ENCODE measurements at places on chromosomes 7 and 10.

GRCh38 chr10:111856631-111857030 lies 326.9 kb downstream of the GPAM start:
- DNase-seq, result no peak

DNA sequence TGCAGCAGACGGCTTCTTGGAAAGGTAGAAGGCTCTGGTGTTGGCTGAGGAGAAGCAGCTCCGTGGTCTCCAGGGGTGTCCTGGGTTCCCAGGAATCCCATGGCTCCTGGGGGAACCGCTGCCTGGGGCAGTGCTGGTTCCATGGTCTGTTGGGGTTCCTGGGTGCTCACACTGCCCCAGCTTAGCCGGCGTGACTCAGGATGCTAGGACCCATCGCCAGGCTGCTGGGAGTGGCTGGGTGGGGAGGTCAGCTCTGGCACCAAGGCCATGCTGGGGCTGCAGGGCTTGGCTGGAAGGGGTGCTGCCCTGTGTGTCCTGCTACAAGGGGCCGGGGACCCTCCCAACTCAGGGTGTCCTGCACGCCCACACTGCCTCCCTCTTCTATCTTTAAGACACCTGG lies 9.4 kb downstream of the MGMT start:
- DNase-seq, result no peak

DNA sequence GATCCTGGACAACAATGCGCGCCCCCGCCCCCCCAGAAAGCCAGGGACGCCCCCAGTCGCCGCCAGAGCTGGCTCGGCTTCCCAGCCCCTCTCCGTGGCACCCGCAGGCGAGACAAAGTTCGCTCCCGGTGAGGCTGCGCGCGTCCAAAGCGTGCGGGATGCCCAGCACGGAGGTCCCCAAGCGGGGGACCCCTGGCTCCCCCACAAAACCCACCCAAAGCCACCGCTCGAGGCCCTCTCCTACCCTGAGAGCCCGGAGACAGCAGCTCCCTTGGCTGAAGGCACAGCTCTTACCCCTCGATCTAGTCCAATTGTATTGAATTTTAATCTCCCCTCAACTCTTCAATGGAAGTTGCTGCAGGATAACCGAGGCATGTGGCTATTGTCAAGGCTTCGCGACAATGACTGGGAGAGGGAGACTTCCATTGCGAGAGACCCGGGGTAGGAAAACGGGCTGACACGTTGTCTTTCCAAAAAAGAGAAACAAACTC lies 305.3 kb downstream of the PRPF18 start:
- DNase-seq, result no peak

DNA sequence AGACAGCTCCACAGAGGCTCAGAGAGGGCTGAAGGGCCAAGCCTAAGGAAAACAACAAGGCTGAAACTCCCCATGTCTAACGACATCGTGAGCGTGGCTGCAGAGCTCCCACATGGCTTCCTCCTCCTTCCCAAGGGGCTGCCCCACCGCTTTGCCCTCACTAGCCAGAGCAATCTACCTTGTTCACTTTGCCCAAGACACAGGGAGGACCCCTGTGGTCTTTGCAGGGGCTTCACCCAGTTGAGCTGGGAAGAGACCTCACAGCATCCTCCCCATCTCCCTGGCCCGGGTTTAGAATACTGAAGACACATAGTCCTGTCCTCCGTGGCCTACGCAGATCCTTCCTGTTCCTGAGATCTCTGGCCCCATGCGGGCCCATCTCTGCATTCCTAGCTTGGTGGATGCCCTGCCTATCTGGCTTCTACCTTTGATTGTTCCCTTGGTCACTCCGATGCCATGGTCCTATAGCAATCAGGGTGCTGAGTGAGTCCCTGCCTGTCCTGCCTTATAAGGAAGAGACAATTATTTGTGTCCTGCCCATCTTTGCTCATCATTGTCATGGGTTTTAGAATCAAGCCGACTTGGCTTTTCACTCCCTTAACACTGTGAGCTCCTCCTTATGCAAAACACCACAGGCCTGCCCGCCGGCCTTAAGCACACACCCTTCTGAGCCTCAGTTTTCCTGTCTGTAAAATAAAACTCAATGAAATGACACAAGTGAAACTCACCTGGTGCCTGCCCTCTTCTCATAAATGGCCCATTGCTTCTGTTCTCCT lies 73.2 kb downstream of the PARP12 start:
- no peak for DNase-seq

GRCh38 chr10:113354711-113355110 lies 198.1 kb upstream of the HABP2 start:
- DNase-seq, result no peak

GRCh38 chr10:58360412-58361004 lies 24.7 kb upstream of the TFAM start:
- no peak for DNase-seq

- no peak for DNase-seq
Observed at GRCh38 chr7:16554518-16555236, 28.1 kb downstream of the LRRC72 start.

DNA sequence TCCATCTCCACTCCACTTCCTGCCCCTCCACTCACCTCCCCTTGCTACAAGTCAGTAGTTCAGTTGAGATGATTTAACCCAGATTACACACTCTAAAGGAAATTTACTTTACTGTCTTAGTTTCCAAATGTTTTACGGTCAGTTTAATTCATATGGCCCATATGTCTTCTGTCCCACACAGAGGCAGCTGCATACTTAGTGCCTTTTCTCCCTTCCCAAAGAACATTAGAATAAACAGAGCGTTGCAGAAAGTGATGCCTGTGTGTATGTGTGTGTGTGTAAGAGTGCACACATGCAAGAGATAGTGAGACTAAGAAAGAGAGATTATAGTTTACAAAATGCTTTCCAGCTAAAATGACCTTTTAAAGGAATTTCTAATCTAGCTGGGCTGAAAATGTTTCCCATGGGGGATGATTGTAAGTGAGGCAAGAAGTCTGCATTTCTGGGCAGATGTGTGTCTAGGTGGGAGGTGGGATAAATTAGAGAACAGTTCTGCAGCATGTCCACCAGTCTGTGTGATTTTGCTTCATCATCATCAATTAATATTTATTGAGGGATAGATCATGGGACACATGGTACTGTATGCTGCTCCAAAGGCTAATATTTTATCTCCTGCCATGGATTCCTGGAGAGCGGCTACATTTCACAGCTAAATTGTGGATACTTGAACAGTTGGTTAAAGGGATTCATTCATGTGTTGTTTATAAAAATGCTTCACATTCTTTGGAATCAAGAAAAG lies 81.5 kb downstream of the NXPH1 start:
- no peak for DNase-seq

GRCh38 chr10:68506411-68506810 lies 20.9 kb downstream of the SLC25A16 start:
- no peak for DNase-seq

- no peak for DNase-seq
Observed at GRCh38 chr7:16144361-16144760, 277.0 kb downstream of the CRPPA start.

- no peak for DNase-seq
Observed at GRCh38 chr7:141462958-141463357, 88.3 kb upstream of the AGK start.

DNA sequence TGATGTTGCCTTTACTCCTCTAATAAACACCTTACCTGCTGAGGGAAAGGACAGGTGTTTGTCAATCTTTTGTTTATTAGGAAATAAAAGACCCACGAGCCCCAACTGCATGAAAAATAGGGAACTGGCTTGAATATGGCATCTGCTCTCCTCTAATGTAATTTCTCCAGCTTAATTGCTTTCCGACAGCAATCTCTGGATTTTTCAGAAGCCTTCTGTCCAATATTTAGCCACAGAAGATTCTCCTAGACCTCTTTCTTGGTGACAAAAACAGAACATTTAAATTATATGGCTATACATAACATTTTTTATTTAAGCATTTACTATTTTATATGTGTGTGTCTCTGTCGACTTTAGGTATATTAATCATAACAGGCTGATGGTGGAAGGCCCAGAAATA lies 317.4 kb upstream of the ADARB2 start:
- DNase-seq, result no peak

DNA sequence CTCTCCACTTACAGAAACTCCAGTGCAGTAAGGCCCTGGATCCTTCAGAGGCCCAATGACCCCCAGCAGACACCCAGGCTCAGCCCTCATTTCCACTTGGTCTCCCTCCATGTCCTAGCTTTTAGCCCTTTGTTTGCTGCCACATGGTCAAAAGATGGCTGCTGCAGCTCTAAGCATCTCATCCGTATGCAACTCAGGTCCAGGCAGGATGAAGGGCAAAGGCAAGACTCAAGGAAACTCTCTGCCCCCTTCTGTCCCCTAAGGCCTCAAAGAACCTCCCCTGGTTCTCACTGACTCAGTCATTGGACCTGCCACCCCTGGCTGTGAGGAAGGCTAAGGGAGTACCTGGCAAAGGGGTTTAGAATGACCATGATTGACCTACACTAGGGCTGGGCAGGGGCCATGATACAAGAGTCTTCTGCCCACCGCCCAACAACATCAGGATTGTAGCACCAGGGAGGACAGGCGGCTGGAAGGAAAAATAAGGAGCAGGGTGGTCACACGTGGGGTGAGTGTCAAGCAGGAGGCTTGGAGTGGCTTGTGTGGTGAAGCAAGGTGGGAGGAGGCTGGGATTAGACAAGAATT lies 303.8 kb upstream of the ZMIZ1 start:
- no peak for DNase-seq

DNA sequence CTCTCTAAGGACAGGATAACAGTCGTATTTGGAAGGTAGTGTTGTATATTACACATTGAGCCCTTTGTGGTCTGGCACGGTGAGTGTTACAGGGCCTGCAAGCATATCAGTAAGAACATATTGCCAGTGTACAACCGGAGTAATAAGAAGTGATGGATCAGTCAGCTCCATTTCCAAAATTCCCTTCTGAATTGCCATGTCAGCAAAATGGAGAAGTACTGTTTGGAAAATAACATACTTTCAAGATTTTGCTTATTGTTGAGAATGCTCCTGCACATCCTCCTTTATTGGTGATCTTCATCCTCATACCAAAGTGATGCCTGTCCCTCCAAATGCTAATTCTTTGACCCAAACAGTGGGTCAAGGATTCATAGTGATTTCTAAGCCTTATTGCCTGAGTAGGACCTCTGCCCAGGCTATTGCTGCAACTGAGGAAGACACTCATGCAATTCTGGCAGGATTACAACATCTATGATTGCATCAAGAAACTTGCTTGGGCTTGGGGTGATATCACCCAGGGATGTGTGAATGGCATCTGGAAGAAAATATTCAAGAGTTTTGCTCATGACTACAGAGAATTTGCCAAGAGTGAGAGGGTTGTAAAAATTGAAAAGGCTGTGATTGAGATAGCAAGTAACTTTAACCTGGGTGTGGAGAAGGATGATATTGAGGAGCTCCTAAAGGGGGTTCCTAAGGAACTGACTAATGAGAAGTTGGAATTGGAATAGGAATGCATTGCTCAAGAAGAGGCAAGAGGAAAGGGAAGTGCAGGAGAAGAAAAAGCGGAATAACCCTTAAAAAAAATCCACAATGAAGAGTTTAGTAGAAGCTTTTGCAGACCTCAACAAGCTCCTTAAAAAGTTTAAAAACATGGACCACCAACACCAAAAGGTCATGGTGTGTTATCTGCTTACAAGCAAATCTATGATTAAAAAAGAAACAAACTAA lies 452.2 kb upstream of the SORCS1 start:
- no peak for DNase-seq

DNA sequence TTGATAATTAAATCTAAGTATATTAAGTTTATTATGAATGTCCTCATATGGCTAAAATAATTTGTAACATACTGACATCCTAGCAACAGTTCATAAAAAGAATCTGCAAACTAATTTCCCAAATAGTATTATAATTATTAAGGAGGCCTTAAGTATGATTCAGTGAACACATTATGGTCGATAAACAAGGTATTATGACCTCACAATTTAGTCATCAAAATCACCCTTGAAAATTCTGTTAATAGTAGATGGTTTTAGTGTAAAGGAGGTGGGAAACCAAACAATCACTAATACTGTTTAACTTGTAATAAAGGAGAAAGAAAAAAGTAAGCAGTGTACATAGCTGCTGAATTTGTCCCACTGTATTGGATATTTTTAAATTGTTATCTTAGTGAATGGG lies 2.1 kb downstream of the ETV1 start:
- DNase-seq, result no peak

DNA sequence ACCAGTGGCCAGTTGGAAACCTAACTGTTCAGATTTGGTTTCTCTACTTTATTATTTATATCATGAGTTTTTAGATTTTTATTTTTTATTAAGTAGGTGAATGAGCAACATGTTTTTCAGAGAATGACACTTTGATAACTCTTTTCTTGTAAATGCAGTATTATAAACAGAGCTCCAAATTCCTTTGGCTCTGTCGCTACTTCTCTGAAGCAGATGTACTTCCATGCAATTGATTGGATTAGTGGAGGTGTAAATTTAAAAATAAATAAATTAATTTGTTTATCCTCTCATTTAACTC lies 34.3 kb upstream of the ICA1 start:
- no peak for DNase-seq

DNA sequence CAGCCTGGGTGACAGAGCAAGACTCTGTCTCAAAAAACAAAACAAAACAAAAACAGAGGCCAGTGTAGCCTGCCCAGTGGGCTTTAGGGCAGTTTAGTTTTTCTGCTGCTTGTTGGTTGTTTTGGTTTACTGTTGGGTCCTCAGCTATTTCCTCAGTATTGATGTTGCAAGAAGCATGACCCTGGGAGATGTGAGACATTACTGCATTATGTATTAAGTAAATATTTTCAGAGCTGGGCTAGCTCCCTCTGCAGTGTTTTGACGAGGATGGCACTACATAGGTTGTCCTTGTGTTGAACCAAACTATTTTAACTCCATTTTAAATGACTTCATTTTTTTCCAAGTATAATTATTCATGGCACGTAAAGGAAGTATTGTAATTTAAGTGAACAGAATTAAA lies 4.8 kb downstream of the AKAP9 start:
- DNase-seq, result no peak

- no peak for DNase-seq
Observed at GRCh38 chr10:45075216-45075615, 74.5 kb downstream of the ZNF22 start.

DNA sequence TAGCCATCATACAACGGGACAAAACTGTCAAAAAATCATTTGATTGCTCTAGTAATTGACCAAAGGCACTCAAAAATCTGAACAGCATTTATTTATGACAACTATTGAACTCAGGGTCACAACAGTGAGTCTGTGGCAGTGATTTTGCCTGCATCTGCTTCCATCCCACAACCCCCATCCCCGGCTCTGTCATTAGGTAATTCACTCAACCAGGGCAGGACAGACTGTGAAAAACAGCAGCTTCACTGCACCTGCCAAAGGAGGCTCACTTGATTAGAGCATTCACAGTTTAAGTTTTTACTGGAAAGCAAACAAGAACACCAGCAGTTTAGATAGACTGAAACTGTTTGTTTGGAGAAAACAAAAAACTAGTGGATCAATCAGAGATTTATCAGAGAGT lies 22.2 kb downstream of the NRCAM start:
- no peak for DNase-seq

DNA sequence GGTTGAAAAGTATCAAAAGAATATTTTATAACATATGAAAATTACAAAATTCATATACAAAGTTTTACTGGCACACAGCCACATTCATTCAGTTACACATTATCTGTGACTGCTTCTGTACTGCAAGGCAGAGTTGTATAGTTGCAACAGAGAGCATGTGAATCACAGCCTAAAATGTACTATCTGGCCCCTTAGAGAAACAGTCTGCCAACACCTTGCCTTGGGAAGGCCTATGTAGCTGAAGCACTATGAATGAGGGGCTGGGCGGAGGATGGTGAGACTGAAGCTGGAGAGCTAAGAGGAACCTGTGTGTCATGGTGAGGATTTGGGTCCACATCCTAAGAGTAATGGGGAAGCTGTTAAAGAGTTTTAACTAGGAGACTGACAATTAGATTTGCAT lies 35.7 kb downstream of the PDZD8 start:
- DNase-seq, result no peak

Data from NCI-H2081 (cell line).